ENCODE measurements at places on chromosomes 7 and 10.

DNA sequence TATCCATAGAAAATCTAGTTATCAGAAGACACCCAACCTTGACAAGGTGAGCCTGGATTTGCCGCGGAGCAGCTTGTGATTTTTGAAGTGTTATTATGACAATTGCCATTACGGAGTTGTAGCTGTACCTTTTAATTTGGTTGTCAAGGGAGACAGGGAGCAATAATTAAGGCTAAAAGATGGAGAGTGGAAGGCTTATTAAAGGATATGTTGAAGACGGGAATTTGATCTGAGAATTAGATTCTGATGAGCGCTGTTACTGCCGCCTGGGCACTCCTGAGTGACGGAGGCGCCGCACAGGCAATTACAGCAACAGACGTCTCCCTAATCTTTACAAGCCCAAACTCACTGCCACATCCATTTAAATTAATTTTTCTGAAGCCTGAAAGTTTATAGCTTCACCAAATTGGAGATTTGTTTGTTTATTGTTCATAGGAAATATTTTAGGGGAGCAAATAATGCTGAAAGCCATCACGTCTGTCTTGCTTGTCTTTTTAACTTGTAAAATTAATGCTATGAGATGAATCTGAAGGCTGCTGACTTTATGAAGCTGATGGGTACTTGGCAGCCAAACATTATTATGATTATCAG, 475.0 kb upstream of the ADARB2 start:
- DNase-seq = no peak

- DNase-seq = peak; percentile 77
These were observed 30.6 kb upstream of the RAPGEF5 start for GRCh38 chr7:22387583-22387982.

DNA sequence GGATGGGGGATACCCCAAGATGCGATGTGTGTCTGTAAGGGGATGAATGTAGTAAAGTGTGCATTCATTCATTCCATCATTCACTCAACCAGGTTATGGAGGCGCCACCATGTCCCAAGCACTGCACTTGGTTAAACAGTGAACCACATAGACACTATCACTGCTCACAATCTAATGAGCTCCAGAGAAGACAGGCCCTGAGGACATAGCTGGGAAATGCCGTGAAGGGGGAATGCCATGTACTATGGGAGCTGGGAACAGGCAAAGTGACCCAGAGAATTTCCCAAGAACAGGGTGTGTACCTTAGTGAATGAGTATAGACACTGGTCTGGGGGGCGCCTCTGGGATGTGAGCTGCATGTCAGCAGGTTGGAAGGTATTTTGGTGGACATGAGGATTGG, 44.5 kb upstream of the LBX1 start:
- no peak for DNase-seq

DNA sequence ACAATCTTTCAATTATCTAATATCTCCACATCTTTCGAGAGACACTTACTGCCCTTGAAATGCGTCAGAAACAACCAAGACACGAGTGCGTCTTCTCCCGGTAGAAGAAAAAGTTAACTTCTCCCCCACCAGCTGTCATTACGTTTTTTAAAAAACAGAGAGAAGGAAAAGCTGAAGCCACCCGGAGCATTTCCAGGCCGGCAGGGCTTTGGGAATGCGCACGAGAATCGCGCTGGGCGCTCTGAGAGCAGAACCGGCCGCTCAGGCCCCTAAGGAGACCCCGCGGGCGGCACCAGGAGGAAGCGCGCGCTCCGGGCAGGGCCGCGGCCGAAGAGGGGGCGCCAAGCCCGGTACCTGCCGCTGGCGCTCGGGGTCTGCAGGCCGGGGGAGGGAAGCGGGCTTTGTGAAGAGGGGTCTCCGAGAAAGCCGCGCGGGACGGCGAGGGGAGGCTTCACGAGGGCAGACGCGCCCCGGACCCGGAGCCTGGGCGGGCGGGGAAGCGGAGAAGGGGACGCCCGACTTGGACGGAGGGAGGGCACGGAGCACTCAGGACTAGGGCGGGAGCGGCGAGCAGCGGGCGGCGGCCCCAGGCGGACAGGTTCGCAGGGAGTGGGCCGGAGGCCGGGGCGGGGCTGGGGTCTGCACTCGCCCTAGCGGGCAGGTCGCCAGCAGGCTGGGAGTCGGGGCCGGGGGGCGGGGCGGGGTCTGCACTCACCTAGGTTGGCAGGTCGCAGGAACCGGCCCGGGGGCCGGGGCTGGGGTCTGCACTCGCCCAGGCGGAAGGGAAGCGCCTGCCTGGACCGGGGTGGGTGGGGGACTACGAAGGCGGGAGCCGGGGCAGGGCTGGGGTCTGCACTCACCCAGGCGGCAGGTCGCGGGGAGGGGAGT, 932 bp downstream of the ESYT2 start:
- peak; percentile 9 for DNase-seq

- DNase-seq = no peak
These were observed 440.7 kb upstream of the CELF2 start for GRCh38 chr10:10576937-10577336.

- DNase-seq = no peak
These were observed 115.7 kb upstream of the RET start for GRCh38 chr10:42960991-42961795.

DNA sequence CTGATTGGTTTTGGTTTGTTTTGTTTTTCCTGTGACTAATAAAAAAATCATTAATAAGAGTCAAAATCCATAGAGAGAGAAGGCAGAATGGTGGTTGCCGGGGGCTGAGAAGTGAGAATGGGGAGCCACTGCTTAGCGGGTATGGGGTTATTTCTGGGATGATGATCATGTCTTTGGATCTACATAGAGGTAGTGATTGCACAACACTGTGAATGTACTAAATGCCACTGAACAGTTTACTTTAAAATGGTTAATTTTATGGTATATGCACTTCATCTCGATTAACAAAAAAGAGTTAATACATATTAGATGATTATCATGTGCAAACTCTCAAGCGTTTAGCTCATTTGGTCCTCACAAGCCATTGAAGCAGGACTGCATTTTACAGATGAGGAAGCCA, 342.9 kb downstream of the ELMO1 start:
- no peak for DNase-seq

DNA sequence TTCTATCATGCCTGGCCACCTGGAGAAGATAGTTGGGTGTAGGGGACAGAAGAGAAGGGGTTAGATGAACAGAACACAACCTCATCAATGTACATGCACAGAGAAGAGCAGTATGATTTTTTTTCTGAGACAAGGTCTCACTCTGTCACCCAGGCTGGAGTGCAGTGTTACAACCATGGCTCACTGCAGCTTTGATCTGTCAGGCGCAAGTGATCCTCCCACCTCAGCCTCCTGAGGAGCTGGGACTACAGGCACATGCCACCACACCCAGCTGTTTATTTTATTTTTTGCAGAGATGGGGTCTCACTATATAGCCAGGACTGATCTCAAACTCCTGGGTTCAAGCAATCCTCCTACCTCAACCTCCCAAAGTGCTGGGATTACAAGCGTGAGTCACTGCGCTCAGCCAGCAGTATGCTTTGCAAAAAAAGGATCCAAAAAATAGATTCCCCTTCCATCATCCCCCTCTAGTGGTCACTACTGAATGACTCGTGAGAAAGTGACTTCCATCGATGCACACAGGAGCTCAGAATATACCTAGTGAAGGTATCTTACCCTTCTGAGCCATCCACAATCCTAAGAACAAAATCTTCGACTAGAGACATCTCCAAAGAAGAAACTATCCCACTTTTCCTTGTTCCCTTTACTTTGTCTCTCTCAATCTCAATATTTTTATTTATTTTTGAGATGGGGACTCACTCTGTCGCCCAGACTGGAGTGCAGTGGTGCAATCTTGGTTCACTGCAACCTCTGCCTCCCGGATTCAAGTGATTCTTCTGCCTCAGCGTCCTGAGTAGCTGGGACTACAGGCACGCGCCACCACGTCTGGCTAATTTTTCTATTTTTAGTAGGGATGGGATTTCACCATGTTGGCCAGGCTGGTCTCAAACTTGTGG, 21.0 kb downstream of the ZCWPW1 start:
- peak; percentile 76 for DNase-seq

DNA sequence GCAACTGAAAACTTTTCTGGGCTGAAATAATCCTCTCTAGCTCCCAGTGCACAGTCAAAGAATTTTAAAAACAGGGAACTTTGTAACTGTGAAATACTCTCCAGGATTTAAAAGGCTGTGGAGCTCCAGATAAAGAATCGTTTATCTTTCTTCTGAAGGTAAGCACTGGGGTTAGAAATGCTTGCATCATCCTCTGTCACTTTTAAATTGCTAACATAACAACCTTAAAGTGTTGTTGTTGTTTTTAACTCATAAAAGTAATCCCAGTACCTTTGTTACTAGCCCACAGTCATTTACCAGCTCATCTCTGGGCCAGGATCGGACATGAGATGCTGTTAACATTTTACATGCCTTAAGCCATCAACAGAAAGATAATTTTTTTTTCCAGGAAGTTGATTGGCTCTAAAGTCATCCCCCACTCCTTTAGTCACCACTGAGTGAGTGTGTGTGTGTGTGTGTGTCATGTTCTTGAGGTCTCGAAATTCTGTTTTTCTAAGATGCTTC, at the start of gene SLC39A12:
TSS of gene SLC39A12 (plus strand) at position 51 of the 504 bp plus-strand sequence. CDS start 1,359 bp downstream, outside the sequence.
- peak; percentile 70 for DNase-seq

GRCh38 chr10:88042160-88043100, 179.0 kb downstream of the PTEN start:
- peak; percentile 89 for DNase-seq

- DNase-seq = no peak
These were observed 48.3 kb downstream of the ZMIZ1 start for GRCh38 chr10:79116801-79117723.

DNA sequence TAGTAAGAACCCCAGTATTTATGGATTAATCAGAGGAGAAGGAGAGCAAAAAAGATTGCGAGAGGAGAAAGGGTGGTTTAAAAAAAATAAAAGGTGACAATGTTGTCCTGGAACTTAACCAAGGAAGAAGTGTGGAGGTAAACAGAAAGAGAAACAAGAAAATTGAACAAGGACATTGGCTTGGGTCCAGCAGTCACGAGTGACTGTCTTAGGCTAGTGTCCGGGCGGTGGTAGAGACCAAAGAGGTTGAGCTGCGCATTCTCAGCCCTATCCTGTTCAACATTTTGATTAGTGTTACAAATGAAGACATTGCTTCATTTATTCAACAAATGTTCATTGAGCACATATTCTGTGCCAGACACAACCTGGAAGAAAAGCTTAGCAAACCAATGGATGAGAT, 329.9 kb downstream of the FGFR2 start:
- DNase-seq = no peak

GRCh38 chr7:20558963-20559716, 56.3 kb upstream of the ABCB5 start:
- no peak for DNase-seq

DNA sequence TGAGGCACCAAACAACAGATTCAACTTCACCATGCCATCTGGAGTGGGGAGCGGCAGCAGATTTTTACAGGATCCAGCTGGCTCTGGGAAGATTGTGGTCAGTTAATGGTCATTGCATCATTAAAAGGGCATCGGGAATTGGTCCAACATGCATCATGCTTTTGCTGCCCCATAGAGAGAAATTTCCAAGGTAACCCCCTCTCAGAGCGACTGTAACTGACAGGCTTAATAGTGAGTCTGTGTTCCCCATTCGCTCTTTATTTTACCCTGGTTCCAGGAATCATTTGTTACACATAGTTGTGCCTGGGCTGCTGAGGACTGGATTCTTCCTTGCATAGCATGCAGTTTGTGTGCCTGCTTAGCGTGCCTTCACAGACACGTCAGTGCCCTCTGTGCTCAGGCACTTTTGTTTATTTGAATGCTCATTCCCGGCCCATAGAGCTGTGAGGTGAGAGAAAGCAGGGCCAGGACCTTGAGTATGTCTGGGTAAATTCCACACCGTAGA, 49.9 kb downstream of the CDHR3 start:
- peak; percentile 60 for DNase-seq

DNA sequence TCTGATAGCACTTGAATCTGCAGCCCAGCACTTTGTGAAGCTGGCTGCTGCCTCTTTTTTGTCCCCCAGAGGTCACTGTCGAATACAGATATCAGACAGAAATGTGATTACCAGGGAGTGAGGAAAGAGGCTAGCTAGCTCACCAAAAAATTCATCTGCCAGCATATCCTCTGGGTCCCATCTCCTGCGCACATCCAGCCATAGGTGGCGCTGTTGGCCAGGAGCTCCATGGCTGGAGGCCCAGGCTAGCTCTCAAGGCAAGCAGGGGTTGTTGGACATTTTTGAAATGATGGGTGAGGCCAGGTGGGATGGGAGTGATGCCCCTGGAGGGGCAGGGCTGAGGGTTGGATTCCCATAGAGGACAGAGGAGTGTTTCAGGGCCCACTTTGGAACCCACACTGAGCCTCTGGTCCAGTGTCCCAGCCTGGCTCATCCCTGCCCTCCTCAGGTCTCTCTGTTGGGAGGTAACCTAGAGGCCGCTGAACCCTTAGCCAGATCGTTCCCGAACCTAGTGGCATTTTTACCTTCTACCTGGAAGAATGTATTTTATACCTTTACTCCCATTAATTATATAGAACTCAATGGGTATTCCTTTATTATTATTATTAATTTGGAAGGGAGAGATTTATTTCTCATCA, 14.8 kb downstream of the DPCD start:
- DNase-seq = peak; percentile 63

DNA sequence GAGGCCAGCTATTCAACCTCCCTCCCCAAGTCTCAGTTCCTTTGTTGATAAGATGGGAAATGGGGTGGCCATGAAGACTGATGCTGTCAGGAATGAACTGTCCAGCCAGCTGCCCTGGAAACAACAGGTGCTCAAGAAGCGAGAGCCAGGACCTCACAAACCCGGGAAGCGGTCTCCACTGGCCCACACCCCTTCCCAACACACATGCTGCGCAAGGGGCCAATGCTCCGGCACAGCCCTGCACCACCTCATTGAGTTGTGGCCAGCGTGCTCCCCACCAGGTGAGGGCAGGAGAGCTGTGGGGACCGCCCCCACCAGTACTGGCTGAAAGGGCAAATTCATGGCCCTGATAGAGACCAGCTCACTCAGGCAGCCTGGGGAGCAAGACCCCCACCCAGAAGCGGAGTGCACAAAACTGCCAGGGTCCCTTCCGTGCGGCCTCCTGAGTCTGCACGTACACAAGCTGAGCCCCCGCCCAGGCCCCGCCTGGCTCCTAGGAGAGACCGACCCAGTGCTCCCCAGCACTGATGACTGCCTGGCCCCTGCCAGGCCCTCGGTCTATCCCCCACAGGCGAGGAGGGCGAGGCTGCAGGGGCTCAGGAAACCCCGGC, 216.6 kb downstream of the MAD1L1 start:
- no peak for DNase-seq

GRCh38 chr7:56028942-56029630, 22.2 kb downstream of the PSPH start:
- DNase-seq = peak; percentile 66

- DNase-seq = no peak
These were observed 98.9 kb upstream of the PRKCQ start for GRCh38 chr10:6678956-6679355.
